ENCODE measurements at places on chromosomes 6 and 20. TPM values are rescaled to one million over a fixed set of nuclear protein-coding genes. Genes with fewer than 3 reads are reported as not detected.
A peak's percentile ranks its signal among the peaks of the same experiment; 100 is the strongest.

DNA sequence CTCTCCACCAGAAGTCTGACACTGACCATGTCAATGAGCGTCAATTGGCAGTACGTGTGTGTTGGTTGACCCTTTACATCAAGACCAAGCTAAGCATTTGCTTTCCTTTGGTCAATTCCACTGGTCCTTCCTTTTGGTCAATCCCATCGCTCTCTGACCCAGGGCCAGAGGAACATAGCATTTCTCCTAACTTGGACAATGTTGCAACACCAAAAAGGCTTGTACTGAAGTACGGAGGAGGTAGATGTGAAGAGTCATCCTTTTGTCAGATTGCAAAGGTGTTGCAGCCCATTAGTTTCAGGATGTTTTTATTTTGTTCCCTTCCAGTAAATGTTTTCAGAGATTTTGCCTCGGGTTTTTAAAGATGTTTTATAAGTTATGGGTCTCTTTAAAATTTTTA is 24.6 kb downstream of the EDN1 start:
- DNase-seq, result no peak
- no peaks in the 10 kb centered on the region for H3K27me3 ChIP-seq
- no peak overlapping the region for H3K4me3 ChIP-seq
- no peaks in the 10 kb centered on the region for H3K36me3 ChIP-seq
- no peaks in the 10 kb centered on the region for H3K4me1 ChIP-seq

GRCh38 chr20:1528811-1529210 is 28.7 kb downstream of the SIRPD start:
- H3K27ac ChIP-seq, result no peak overlapping the region
- H3K36me3 ChIP-seq, result no peaks in the 10 kb centered on the region
- H3K4me1 ChIP-seq, result no peaks in the 10 kb centered on the region
- H3K27me3 ChIP-seq, result no peaks in the 10 kb centered on the region
- H3K4me3 ChIP-seq, result no peak overlapping the region
- no peak for DNase-seq

Gene SGK2
- total RNA-seq, result 0.93 TPM

GRCh38 chr6:8855411-8855810 is 420.1 kb upstream of the SLC35B3 start:
- no peak overlapping the region for H3K4me3 ChIP-seq
- no peaks in the 10 kb centered on the region for H3K36me3 ChIP-seq
- no peak overlapping the region for H3K27ac ChIP-seq
- no peaks in the 10 kb centered on the region for H3K4me1 ChIP-seq

GRCh38 chr6:13629459-13630116 is 14.5 kb downstream of the NOL7 start:
- peaks cover 15% of the 10 kb centered on the region for H3K36me3 ChIP-seq
- DNase-seq, result no peak
- H3K27me3 ChIP-seq, result no peaks in the 10 kb centered on the region

DNA sequence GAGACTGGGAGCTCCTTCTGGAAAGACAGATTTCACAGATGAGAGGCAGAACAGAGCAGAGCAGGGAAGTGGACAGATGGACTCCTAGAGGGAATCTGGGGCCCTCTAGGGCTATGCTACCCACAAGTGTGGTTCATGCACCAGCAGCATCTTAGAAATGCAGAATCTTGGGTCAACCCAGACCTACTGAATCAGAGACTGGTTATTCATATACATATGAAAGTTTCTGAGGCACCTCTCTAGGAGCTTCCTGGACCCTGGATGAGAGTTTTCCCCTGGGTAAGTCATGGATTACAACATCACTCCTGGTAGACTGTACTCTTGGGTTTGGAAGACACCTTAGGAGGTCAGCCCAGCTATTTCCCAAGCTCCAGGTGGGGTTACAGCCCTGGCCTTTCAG is 55.4 kb upstream of the SAYSD1 start:
- no peaks in the 10 kb centered on the region for H3K36me3 ChIP-seq
- H3K4me3 ChIP-seq, result no peak overlapping the region
- no peak for DNase-seq
- H3K27me3 ChIP-seq, result no peaks in the 10 kb centered on the region

Gene AKIRIN2
- total RNA-seq, result 22.4 TPM

GRCh38 chr6:96923400-96923799 is 1.1 kb upstream of the KLHL32 start:
- H3K4me3 ChIP-seq, result no peak overlapping the region
- H3K4me1 ChIP-seq, result peaks cover 7% of the 10 kb centered on the region
- no peaks in the 10 kb centered on the region for H3K36me3 ChIP-seq

- peak overlapping the region; percentile 64 for H3K27ac ChIP-seq
- H3K4me1 ChIP-seq, result peaks cover 23% of the 10 kb centered on the region
- H3K27me3 ChIP-seq, result no peaks in the 10 kb centered on the region
- H3K4me3 ChIP-seq, result no peak overlapping the region
- no peaks in the 10 kb centered on the region for H3K36me3 ChIP-seq
- DNase-seq, result no peak
Observed at GRCh38 chr6:52305948-52306767, 21.6 kb upstream of the MCM3 start.

- no peak overlapping the region for H3K27ac ChIP-seq
- H3K36me3 ChIP-seq, result no peaks in the 10 kb centered on the region
- no peaks in the 10 kb centered on the region for H3K4me1 ChIP-seq
- H3K27me3 ChIP-seq, result no peaks in the 10 kb centered on the region
Observed at GRCh38 chr20:36441416-36441815, 99.9 kb upstream of the MYL9 start.

GRCh38 chr6:139336488-139336887 is 38.0 kb downstream of the CITED2 start:
- H3K27me3 ChIP-seq, result no peaks in the 10 kb centered on the region
- H3K4me3 ChIP-seq, result no peak overlapping the region
- peak overlapping the region; percentile 53 for H3K27ac ChIP-seq
- H3K4me1 ChIP-seq, result peaks cover 10% of the 10 kb centered on the region
- H3K36me3 ChIP-seq, result no peaks in the 10 kb centered on the region
- peak; percentile 87 for DNase-seq

DNA sequence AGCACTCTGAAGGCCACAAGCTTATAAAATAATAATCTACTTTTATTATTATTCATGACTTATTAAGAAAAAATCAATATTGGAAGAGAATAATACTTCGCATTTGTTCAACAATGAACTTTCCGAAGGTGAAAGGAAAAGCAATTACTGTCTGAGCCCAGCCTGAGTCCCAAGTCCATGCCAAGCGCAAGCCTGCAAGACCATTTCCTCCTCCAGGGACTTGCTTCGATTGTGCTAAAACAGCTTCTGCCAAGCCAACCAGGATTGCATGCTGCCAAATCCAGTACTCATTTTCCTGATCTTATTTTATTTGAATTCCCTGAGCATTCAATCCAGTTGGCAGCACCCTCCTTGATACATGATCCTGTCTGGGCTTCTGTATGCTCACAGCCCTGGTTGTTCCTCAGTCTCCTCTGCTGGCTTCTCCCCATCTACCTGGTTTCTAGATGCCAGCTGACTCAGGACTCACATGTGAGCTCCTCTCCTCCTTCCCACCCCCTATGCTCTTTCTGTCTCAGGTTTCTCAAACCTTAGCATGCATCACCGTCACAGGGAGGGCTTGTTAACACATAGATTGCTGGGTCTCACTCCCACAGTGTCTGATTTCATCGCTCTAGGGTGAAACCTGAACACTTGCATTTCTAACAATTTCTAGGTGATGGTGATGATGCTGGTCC is 55.9 kb upstream of the PSMF1 start:
- H3K4me3 ChIP-seq, result no peak overlapping the region
- no peak overlapping the region for H3K27ac ChIP-seq
- DNase-seq, result no peak
- H3K36me3 ChIP-seq, result no peaks in the 10 kb centered on the region

- H3K27ac ChIP-seq, result peak within 1 kb of the TSS; percentile 85
- peak; percentile 88 for DNase-seq
- H3K36me3 ChIP-seq, result no peaks in the 10 kb centered on the region
- no peaks in the 10 kb centered on the region for H3K27me3 ChIP-seq
Observed at GRCh38 chr20:33674294-33675135, at the start of gene NECAB3. Gene NECAB3 (minus strand): TSS chr20:33674428. CDS start chr20:33674352, 76 bp downstream.

Gene C20orf204
- total RNA-seq, result 0.54 TPM

- no peak overlapping the region for H3K4me3 ChIP-seq
- H3K36me3 ChIP-seq, result no peaks in the 10 kb centered on the region
Observed at GRCh38 chr6:50847890-50848594, 29.4 kb downstream of the TFAP2B start.

- no peak overlapping the region for H3K4me3 ChIP-seq
- peak; percentile 90 for DNase-seq
- no peak overlapping the region for H3K27ac ChIP-seq
- no peaks in the 10 kb centered on the region for H3K36me3 ChIP-seq
- no peaks in the 10 kb centered on the region for H3K27me3 ChIP-seq
Observed at GRCh38 chr6:37516076-37516919, 16.6 kb upstream of the CCDC167 start.

DNA sequence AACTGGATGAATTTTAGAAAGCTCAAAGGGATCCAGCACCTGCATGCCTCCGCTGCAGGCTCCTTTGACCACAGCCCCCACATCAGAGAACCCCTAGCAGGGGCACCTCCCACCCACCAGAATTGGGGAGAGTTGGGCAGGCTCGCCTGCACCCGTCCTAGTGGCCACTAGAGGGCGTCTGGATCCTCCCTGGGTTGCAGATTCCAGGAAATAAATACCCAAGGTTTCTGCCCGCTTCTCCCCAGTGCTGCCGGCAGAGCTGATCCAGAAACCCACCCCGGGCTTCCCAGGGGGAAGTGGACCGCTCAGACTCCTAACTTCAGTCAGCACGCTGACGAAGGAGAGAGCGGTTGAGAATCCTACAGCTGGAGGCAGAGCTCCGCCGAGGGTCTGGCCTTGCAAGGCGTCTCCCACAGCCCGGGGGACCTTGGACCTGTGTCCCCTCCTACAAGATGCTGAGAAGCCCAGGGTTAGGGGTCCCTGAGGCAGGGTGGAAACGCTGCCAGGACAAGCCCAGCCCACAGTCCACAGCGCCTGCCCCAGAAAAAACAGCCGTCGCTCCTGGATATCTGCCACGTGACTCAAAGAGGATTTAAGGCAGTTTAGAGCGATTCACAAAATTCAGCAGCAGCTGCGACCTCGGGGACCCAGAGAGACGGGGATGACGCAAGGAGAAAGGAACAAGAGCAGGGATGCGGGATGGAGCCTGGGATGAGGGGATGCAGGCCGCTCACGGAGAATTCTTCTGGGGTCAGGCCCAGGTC is 32.6 kb upstream of the PHACTR3 start:
- H3K27ac ChIP-seq, result no peak overlapping the region
- no peak overlapping the region for H3K4me3 ChIP-seq
- H3K36me3 ChIP-seq, result no peaks in the 10 kb centered on the region
- H3K27me3 ChIP-seq, result peaks cover 4% of the 10 kb centered on the region

Gene PCSK2
- total RNA-seq, result 77.0 TPM

DNA sequence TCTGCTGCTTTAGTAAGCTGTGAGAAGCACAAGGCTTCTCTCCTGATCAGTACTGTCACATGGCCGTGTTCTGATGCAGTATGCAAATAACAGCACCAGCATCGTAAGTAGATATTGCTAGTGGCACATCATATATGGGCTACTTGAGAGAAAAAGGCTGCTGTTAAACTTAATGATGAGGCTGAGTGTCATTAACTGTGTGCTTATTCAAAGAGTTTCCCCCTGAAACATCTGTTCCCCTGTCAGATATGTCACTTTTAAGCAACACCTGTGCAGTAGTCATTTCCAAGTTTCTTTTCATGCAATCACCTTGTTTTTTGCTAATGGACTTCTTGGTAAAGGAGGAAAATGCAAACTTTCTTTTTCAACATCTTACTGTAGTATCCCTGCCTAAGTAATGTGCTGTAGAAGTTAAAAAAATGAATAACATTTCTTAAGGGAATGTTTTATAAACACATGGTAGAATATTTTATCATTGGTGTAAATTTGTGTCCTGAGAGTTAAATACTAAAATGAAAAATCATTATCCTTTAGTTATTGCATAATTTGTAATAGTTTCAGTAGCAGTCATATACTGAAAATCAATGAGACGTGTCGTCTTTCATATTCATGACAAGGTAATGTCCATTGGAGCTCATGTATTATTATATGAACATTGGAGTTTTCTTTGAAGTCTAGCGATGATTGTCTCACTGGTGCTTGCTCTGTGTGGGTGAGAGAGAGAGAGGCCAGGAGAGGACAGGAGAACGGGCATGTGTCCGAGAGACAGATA is 366.3 kb downstream of the CDKAL1 start:
- no peaks in the 10 kb centered on the region for H3K4me1 ChIP-seq
- H3K27ac ChIP-seq, result no peak overlapping the region
- H3K27me3 ChIP-seq, result no peaks in the 10 kb centered on the region
- DNase-seq, result no peak

DNA sequence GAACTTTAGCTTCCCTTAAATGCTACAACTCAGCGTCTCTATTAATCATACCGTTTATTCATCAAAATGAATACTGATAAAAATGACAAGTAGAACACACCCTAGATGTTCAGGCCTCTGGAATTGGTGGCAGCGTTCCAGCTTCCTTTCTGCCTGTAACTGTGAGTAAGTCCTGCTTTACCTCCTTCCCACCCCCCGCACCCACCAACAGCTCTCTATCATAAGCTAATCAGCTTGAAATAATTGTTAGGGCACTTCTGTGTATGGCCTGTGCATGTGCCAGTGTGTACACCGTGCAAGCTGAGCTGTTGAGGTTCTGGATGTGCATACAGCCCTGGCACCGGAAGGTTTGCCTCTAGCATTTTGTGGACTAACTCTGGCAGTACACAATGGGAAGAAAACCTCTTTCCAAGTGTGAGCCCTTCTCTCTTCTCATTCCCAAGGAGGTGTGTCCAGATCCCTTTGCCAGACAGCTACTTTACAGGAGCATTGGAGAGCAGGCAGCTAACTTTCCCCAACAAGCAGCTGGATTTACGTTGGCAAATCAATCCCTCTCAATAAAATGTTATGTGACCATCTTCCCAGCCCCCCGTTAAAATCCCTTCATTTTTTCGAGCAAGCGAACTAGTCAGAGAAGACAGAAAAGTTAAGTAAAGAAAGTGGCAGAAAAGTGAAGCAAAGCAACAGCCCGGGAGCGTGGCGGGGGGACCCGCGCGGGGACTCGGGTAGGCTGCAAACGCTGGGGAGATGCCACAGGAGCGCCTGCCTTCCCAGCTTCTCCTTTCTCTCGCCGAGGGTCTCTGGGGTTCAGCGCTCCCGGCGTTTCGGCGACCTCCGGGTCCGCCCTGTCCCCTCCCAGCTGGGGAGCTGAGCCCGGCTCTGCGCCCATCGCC is 803 bp upstream of the ADGRG6 start:
- H3K36me3 ChIP-seq, result no peaks in the 10 kb centered on the region
- no peak overlapping the region for H3K27ac ChIP-seq
- H3K27me3 ChIP-seq, result no peaks in the 10 kb centered on the region

Gene ULBP3
- 15.0 TPM for total RNA-seq

GRCh38 chr20:36252511-36252910 is 16.2 kb downstream of the AAR2 start:
- no peak overlapping the region for H3K27ac ChIP-seq
- DNase-seq, result no peak
- H3K4me3 ChIP-seq, result no peak overlapping the region
- peaks cover 24% of the 10 kb centered on the region for H3K36me3 ChIP-seq

- DNase-seq, result peak; percentile 80
- no peaks in the 10 kb centered on the region for H3K27me3 ChIP-seq
- H3K4me3 ChIP-seq, result no peak overlapping the region
- peaks cover 86% of the 10 kb centered on the region for H3K4me1 ChIP-seq
- H3K27ac ChIP-seq, result peak overlapping the region; percentile 89
Observed at GRCh38 chr6:143746202-143747119, 68.7 kb downstream of the PHACTR2 start.

Gene RPN2
- 342 TPM for total RNA-seq
